ENCODE measurements at places on chromosomes 4 and X.

GRCh38 chr4:189804894-189805293 lies 135.8 kb upstream of the FRG1 start:
- DNase-seq: no peak

DNA sequence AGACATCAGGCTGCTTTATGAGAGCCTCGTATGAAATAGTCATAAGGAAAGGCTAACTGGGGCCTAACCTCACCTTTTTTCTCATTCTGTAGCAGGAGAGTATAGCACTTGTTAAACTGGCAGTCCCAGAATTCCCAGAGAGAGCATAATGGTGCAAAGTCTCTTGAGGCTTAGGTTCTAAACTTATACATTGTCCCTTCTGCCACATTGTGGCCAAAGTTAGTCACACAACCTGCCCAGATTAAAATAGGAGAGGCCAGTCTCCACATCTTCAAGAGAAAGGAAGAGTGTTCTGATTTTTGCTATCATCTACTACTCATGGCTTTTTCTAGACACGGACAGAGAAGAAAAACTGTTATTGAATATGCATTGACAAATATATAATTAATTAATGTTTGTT lies 1588.9 kb upstream of the PCDH7 start:
- no peak for DNase-seq

GRCh38 chr4:77036206-77036605 lies 39.6 kb downstream of the CCNI start:
- no peak for DNase-seq

DNA sequence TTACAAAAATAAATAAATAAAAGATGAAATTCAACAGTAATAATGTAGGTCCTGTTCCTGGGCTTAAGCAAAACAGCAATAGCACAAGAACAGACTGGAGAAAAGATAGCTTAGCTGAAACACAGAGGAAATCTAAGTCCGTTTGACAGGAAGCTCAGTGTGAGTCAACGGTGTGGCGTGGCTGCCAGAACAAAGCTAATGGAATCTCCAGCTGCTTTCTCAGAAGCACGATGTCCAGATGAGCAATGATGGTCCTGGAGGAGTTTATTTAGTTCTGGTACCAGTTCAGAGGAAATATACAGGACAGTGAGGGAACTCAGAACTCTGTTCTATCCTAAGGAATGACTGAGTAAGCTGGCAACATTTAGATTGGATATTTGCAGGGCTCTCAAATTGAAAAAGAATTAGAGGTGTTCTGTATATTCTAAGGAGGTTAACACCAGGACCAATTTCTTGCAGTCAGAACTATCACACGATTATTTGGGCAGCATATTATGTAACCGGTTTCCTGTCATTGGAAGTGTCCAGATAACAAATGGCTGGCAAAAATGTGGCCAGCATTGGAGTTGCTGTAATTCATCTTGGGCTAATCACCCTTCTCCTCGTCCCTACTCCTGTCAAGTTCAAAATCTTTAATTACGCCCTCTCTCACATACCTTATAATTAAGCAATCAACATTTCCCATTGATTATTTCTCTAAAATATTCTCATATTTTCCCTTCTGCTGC lies 12.7 kb downstream of the GAB3 start:
- no peak for DNase-seq

- DNase-seq: no peak
Observed at GRCh38 chr4:186676531-186677161, 47.0 kb downstream of the FAT1 start.

DNA sequence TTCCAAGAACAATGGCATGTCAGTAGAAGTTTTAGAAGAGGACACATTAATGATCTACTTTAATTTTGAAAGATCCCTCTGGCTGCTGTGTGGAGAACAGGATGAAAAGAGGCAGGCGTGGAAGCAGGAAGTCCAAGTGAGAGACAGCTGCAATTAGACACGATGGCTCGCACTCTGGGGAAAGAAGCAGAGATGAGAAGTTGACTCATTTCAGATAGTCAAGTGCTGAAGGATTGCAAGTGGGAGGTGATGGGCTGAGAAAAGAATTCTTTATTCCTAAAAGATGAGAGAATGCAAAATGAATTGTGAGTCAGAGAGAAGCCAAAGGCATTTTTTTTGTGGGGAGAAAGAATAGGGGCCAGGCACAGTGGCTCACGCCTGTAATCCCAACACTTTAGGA lies 16.5 kb downstream of the RXFP1 start:
- DNase-seq: no peak

DNA sequence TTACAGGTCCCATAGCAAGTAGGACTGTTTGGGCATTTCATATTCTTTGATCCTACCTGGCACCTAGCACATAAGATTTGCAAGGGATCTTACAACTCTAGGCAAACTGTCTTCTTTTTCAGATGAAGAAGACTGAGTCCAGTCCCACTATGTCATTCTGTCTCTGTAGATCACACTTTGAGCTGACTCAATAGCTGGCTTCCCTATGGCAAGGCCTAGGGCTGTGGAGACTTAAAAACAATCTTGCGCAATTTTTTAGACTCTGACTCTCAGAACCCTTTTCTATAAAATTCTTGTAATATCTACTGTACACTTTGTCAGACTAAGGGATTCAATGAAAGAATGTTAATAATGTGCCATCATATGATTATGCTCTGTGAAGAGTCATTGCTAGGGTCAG lies 26.7 kb downstream of the OTC start:
- no peak for DNase-seq

DNA sequence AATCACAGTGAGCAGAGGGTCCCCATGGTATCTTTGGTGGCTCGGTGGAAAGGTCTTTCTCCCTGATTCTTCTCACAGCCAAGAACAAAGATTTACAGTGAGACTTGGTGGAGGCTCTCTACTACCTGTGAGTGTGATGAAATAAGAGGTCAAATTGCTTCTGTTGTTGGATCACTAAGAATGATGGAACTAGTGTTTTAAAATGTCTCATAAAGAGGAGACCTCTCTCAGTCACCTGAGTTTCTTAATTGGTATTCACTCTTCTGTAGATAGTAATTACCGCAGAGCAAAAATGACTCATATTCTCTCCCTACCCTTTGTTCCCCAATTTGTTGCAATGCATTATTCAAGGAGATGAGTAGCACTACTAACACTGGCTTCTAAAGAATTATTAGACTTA lies 100.9 kb upstream of the TBC1D9 start:
- no peak for DNase-seq

DNA sequence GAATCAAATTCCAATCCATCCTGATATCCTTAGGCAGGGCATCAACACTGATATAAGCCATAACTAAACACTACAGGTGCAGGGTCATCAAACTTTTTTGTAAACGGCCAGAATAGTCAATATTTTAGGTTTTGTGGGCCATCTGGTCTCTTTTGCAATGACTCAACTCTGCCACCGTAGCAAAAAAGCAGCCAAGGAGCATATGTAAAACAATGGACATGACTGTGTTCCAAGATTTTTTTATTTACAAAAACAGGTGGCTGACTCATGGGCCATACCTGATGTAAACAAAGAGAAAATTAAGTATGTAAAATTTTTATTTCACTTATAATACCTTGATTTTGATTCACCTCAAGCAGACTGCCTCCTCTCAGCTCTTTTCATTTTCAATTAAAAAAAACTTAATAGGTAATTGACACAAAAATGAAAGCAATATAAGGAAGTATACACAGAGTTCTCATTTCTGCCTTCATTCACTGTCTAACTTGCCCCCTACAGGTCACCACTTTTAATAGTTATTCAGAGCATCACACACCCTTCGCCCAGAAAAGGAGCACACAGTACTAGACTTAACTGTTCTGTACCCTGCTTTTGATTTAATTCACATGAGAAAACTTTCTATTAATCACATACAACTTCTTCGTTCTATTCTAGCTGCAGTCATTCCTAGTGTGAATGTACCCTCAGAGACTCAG lies 35.3 kb upstream of the GPM6B start:
- no peak for DNase-seq

GRCh38 chr4:4969298-4969697 lies 50.0 kb downstream of the CYTL1 start:
- no peak for DNase-seq

DNA sequence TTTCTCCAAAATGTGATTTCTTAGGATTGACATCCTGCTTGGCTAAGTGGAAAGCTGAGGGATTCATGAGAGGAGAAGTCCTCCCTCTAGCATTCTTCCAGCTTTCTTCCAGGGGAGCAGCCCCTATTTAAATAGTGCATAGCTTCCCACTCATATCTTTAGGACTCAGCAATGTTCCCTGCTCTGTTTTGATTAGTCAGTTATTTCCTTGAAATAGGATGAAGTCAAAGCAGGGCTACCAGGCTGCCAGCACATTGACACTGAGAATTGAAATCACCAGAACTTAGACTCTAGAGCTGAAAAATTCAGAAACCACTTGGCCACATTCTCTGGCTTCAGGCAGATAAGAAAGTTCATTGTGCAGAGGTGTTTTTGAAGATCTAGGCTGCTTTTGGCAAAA lies 74.7 kb upstream of the SMAD1 start:
- DNase-seq: no peak

DNA sequence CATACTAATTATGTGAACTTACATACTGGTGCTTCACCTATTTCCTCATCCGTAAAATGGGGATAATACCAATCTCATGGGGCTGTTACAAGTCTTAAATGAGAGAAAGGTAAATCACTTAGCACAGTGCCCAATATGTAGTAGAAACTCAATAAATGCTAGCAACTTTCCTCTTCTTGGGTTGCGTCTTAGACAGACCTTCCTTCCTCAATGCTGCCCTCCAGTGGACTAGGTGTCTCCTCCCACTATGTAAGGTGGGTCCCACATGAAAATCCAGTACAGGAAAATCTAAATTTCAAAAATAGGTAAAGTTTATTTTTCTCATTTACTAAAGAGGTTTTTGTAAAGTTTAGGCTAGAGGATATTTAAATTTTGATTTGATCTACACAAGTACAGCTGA lies 20.6 kb downstream of the ZDHHC9 start:
- peak; percentile 13 for DNase-seq

GRCh38 chr4:169665046-169665737 lies 44.8 kb downstream of the CLCN3 start:
- no peak for DNase-seq

- no peak for DNase-seq
Observed at GRCh38 chr4:105546086-105546485, 6.3 kb upstream of the ARHGEF38 start.

DNA sequence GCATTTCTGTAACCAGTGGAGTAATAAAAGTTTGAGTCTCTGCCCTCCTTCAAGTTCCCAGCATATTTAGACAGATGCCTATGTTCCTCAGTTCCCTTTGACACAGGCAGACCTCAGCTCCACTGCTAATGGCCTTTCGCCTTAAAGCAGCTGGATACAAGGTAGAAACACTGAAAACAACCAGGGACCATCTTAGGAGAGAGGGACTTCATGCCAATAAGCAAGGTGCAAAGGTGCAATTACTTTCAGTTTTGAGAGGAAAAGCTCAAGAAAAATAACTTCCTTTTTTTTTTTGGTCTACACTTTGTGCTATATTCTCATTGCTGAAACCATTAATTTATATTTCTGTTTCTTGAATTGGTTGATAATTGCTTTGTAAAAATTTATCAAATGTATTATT lies 781.9 kb upstream of the GALNTL6 start:
- DNase-seq: no peak

DNA sequence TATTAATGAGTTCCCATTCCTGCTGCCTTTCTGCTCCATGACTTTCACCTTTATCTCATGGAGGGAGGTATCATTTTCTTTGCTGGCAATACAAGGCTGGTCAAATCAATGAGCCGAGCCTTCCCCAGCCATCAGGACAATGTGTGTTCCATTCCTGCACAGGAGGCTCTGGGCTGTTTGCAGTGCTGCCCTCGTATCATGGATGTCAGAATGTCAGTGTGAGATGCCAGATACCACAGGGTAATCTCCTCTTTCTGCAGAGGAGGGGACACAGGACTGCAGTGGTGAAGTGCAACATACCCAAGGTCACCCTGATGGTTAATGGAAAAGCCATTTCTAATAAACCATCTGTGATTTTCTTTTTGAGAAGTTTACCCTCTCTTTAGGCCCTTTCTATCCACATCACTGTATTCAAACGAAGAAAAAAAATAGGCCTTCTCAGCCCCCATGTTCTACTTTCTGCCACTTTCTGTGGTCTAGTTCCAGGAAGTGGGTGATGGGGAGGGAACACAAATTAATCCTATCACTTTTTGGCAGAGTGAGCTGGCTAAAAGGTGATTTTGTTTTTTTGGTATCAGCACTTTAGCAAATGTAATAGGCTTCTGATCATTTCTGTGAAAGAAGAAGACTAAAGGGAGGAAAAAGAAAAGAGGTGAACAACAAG lies 490.2 kb upstream of the BOD1L1 start:
- no peak for DNase-seq

- DNase-seq: no peak
Observed at GRCh38 chr4:178953447-178954120, 1511.3 kb upstream of the AGA start.

DNA sequence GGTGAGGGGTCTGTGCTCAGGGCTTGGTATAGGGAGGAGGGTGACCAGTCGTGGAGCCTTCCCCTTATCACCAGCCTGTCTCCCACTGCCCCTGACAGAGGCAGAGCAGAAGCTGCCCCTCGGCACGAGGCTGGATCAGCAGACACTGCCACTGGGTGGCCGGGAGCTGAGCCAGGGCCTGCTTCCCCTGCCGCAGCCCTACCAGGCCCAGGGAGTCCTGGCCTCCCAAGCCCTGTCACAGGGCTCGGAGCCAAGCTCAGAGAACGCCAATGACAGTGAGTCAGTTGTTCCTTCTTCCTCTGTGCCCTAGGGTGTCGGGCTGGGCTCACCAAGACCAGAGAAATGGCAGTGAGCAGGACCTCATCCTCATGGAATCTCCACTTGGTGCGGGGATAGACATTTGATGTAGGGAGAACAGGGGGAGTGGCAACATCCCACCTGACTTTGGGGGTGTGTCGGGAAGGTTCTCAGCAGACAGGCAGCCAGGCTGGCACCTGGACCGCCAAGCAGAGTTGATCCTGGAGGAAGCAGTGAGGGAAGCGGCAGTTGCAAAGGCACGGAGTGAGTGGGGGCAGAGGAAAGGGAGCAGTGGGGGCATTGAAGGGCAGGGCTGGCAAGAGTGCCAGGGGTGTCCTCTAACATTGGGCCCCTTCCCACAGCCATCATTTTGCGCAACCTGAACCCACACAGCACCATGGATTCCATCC lies 14.3 kb upstream of the UBA1 start:
- DNase-seq: no peak

DNA sequence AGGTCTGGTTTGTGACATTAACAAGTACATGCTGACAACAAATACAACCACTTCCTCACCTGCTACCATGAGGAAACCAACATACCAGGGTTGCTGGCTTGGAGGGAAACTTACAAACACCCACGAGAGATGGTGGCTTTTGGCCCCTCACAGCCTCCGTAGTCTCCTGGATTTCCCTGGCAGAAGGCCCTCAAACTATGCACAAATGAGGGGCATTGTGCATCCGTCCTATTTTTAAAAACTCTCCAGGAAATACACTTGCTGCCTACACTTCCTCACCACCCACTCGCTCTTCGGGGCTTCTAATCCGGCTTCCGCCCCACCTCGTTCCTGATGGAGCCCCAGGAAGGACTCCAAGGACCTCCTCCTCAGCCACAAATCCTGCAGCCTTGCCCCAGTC lies 355.0 kb upstream of the GATB start:
- no peak for DNase-seq

DNA sequence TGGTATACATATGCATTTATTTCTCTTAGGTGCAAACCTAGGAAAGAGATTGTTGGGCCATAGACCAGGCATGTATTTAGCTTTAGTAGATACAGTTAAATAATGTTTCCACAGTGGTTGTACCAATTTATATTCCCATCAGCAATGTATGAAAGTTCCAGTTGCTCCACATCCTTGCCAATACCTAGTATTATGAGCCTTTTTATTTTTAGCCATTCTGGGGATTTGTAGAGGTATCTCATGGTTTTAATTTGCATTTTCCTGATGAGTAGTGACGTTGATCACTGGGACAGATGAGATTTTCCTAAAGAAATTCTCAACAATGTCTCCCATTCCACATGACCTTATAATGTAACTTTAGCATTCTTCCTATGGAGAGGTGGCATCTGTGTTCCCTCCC lies 56.9 kb downstream of the SUPT20HL2 start:
- DNase-seq: no peak
